ENCODE measurements at places on chromosomes 6 and 20.
A peak's percentile ranks its signal among the peaks of the same experiment; 100 is the strongest.

DNA sequence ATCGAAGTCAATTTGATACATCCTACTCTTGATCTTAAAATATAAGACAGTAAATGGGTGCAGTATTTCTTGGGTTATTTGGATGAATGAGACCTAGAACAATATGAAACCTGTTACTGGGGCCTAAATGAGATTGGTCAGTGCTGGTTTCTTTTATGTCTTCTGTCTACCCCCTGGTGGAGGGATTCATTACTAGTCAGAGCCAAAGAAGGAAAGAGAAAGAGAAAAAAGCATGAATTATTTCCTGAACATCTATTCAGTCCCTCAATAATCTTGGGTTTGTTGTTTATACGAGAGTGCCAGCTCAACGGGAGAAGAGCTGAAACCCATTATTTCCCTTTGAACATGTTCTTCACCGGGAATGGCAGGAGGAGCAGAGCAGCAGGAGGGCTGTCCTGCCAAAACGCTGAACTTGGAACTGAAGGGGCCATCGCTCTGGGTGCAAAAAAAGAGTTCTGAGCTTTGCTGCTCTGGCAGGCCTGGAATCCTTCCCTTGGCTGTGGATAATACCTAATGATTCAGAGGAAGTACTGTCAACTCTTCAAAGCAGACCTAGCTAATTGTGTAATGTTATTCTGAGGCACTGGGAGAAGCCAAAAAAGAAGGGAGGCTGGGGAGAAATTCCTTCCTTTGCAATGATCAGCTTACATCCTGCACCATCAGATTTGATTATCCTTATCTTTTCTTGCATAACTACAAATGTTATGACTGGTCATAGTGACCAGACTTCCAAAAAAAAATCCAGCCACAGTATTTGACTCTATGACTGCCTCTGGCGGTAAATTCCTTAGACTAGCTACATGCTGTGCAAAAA, 72.0 kb downstream of the BLOC1S5 start:
- DNase-seq: no peak

- DNase-seq: no peak
These were observed 35.7 kb downstream of the CNBD2 start for GRCh38 chr20:36004045-36004444.

GRCh38 chr6:12033770-12034169, 21.7 kb downstream of the HIVEP1 start:
- DNase-seq: no peak

DNA sequence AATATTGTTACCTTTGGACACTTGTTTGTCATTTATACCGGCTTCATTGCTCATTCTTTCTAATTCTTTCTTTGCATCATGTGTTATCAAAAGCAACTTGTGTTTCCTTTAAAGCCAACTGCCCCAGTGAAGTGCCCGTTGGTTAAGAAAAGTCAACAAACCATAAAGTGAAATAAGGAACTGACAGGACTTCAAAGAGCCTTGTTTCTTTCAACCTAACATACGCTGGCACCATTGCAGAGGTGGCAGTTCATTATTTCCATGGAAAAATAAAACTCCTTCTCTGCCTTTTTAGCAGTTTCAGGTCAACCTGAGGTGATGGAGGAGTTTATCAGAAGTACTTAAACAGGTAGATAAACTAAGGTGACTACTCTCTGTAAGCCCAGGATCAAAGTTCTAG, 28.8 kb downstream of the FERMT1 start:
- DNase-seq: no peak

GRCh38 chr6:72522735-72523141, 99.1 kb upstream of the KCNQ5 start:
- DNase-seq: no peak

- no peak for DNase-seq
These were observed 16.3 kb upstream of the CST9L start for GRCh38 chr20:23584434-23585199.

DNA sequence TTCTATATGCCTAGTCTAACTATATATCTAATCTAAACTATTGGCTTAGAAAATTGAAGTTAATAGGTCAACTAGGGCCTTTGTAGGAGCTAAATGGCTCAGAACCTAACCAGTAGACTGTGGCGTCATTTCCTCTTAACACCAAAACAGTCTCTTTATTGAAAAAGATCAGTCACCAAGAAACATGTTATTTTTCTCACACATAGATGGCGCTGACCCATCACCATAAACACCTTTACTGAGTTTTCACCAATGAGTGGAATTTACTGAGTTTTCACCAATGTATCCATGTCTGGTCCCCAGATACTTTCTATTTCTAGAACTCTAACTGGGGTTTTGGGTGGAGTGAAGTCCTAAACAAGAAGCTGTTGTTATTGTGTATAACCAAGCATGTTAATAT, 636.0 kb downstream of the BCKDHB start:
- DNase-seq: no peak

- no peak for DNase-seq
These were observed 15.2 kb upstream of the CD83 start for GRCh38 chr6:14102383-14102782.

- DNase-seq: no peak
These were observed 309.2 kb downstream of the NRN1 start for GRCh38 chr6:5697508-5697907.

DNA sequence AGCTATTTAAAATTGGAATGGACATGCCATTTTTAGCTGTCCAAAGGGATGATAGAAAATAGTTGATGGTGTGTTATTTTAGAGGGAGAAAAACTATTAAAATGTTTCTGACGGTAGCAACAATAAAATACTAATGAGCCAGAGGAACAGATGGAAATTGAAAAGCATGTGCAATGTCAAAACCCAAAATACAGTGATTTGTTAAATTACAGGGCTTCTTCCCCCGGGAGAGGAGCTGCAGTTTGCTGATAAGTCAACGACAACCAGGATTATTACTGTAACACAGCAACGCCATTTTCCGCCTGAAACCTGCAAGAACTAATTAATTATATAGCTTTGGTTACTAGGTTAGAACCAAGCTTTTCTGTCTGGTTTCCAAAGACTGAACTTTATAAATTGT, 179.6 kb upstream of the SPTLC3 start:
- DNase-seq: no peak

DNA sequence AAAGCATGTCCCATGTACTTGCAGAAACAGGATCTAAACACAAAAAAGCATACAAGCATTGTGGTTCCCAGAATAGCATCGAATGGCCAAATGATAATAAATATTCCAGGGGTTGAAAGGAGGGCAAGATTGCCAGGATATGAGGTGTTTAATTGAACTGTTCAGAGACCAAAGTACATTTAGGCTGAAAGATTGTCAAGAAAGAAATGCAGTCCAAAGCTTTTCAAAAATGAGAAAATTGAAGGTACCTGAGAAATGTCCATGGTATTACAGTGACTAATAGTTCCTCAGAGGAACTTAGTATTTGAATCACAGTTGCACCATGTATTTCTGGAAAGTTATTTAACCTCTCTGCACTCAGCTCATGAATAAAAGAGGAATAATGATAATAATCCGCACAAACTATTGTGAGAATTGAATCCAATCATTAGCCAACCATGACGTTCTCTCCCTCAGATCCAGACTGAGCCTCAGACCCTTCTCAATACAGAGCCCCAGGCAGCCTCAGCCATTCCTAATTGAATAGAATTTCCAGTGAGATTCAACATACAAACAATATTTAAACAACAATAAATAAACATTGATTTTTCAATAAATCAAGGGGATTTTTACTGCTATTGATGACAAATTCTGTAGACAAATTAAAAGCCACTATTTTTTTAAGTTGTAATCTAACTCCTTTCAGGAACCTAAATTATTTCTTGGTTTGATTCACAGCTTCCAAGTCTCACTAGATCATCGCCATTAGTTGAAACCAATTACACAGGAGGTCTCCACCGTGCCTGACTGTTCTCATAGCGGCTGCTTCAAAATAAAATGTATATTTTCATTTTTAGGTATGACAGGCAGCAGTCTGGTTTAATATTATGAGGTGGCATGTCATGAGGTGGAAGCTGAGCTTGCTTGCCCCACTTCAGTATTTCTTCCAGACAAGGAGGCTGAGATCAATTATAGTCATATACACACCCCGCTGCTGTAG, 144.3 kb upstream of the TENT5A start:
- DNase-seq: no peak

- DNase-seq: no peak
These were observed 1.1 kb downstream of the RNF114 start for GRCh38 chr20:49937027-49937929.

DNA sequence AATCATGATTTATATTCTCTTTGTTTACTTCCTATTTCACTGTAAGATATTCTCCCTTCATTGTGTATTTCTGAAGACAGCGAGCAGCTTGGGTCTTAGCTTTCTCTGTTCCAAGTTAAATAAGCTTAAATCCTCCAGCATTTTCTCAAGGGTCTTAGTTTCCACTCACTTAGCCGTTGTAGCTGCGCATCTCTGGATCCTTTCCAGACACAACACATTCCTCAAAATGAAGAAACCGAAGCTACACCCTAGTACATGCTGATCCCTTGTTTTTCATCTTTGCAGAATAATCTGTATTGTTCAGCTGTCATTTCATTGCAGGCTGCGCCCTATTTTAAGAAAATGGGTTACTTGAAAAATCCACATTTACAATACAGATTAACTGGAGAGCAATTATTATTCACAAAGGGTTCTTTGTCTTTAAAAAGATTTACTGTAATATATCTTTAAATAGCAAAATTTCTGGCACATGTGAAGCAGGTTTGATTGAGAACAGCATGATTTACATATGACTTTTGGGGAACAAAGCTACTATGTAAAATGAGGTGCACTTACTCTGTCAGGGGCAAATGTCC, 375.8 kb downstream of the QKI start:
- DNase-seq: no peak

GRCh38 chr20:32977281-32978008, 26.8 kb downstream of the SUN5 start:
- no peak for DNase-seq

GRCh38 chr20:62801284-62802010, 3.2 kb upstream of the OGFR start:
- DNase-seq: no peak

GRCh38 chr20:40506537-40506939, 182.5 kb downstream of the MAFB start:
- no peak for DNase-seq

- no peak for DNase-seq
These were observed 33.2 kb upstream of the NCOA3 start for GRCh38 chr20:47468290-47469050.

DNA sequence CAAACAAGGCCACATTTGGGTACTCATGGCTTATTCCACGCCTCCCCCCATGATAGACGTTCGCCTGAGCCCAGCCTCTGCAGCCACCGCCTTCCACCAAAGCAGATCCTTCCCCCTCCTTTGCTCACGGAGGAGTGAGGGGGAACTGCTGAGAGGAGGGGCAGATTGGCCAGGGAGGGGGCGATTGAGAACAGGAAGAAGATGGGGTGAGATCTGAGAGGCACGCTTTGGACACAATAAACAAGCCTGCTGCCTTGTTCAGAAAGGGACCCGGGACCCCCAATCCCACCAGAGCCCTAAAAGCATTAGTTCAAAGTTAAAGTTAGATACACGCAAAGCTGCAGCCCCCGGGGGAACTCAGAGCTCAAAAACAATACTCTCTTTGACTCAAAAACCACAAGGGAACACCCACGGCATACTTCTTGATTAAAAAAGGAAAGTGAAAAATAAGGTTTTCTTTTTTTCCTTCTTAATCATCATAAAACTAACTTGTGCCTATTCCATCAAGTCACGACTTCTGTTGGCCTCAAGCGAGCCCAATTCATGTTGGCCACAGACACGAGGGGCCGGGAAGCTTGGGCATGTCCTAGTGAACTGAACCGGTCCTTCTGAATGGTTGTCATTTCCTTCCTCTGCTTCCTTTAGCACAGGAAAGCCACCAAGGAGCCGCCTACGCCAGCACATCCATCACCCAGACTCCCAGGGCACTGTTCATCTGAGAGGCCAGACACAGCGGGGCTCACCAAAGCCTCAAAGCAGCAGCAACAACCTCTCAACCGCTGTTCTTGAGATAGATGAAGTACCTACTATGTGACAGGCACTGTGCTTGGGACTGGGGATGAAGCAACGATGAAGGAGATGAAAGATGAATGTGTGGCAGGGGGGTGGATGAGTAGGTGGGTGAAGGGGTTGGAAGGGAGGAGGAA, 44.7 kb downstream of the NFATC2 start:
- DNase-seq: peak; percentile 53

DNA sequence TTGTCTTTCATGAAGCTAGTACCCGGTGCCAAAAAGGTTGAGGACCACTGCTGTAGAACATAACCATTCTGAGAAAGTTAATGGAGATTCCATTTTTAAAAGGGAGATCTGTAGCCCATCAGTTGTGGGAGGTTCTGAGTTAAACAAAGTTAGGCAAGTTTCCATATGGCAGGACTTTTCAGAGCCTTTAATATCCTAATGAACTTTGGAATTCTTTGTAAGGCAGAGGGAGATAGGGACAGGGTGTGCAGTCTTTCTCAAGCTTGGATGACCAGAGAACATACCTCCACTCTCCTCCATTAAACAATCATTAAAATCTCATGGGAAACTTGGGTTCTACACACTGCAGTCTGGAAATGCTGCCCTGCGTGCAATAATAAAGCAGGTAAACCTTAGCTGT, 14.8 kb downstream of the ADGRF4 start:
- DNase-seq: no peak

DNA sequence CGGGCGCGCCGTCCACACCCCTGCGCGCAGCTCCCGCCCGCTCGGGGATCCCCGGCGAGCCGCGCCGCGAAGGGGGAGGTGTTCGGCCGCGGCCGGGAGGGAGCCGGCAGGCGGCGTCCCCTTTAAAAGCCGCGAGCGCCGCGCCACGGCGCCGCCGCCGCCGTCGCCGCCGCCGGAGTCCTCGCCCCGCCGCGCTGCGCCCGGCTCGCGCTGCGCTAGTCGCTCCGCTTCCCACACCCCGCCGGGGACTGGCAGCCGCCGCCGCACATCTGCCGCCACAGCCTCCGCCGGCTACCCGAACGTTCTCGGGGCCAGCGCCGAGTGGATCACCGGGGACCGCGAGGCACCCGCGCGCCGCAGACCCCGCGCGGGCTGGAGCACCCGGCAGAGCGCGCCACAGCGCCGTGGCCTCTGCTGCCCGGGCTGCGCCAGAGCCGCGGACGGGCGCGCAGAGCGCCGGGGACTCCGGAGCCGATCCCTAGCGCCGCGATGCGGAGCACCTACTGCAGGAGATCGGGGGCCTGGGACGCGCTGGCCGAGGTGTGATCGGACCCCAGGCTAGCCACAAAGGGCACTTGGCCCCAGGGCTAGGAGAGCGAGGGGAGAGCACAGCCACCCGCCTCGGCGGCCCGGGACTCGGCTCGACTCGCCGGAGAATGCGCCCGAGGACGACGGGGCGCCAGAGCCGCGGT, at the start of gene BMP2:
TSS of gene BMP2 (plus strand) at position 151 of the 692 bp plus-strand sequence. CDS start 2,441 bp downstream, outside the sequence.
- no peak for DNase-seq

- DNase-seq: no peak
These were observed 76.3 kb downstream of the MTFR2 start for GRCh38 chr6:136173519-136174507.

DNA sequence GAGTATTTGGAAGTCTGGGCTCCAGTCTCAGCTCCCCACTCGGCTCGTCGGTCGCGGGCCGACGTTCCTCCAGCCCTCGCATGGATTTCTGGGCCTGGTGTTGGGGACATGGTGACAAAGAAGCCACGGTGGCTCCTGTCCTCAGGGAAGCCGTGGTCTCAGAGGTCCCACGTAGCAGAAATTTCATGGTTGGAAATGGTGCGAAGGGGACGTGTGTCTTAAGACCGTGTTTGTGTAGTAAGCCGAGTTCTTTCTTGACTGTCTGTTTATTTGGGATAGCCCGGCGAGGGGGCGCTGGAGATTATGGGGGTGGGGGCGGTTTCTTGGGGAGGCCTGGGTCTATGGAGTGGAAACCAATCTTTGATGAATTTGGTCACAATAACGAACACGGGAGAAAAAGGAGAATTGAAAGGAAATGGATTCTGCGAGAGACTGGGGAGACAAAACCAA, 23.5 kb upstream of the MAP3K7 start:
- DNase-seq: no peak
